ENCODE measurements at places on chromosomes 5 and 9.
A peak's percentile ranks its signal among the peaks of the same experiment; 100 is the strongest.

- DNase-seq: no peak
Observed at GRCh38 chr5:168642019-168642418, 62.9 kb upstream of the PANK3 start.

- DNase-seq: no peak
Observed at GRCh38 chr5:69335341-69335935, 2.8 kb upstream of the CCDC125 start.

GRCh38 chr5:80346055-80346454, 26.3 kb downstream of the SPZ1 start:
- DNase-seq: peak; percentile 15

DNA sequence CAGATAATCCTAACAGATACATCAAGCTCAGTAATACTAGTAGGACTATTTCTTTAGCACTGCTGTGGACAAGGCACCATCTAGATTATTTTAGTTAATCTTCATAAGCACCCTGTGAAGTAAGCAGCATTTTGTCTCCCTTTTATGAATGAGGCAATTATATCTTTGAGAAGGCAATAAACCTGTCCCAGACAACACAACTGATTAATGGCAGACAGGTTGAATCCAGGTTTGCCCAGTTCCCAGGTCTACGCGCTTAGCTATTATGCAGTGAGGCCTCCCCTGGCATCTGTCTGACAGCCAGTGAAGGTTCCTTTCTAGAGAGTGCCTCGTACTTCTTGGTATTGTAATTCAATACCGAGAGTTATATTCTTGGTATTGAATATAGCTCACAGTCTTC, 9.7 kb upstream of the LVRN start:
- DNase-seq: no peak

- DNase-seq: no peak
Observed at GRCh38 chr5:93583768-93584595, 960 bp downstream of the NR2F1 start.

- DNase-seq: no peak
Observed at GRCh38 chr5:152264645-152265254, 140.3 kb downstream of the NMUR2 start.

- no peak for DNase-seq
Observed at GRCh38 chr9:80177949-80178480, 606.2 kb downstream of the TLE4 start.

DNA sequence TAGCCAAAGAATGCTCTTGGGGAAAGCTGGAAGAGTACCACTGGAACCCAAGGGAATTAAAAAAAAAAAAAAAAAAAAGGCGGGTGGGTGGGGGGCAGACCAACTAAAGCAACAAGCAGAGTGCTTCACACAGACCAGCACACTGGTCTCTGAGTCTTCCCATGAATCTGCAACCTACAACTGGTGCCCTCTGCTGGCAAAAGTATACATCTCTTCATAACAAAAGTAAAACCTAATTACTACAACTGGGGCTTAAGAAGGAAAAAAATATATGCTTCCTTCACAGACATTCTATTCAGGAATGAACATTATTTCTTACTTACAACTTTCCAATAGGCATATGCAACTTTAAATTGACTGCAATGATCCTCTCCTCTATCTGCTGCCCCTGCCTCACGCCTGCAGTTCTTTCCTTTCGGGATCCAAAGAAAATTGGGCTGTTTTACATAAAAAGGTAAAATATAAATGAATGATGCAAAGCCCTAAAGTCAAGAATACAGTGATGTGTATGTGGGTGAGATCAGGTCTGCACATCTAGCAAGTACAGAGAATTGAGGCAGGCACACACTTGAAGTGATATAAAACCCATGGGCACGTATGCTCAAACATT, 7.2 kb upstream of the KLHL3 start:
- DNase-seq: peak; percentile 19

DNA sequence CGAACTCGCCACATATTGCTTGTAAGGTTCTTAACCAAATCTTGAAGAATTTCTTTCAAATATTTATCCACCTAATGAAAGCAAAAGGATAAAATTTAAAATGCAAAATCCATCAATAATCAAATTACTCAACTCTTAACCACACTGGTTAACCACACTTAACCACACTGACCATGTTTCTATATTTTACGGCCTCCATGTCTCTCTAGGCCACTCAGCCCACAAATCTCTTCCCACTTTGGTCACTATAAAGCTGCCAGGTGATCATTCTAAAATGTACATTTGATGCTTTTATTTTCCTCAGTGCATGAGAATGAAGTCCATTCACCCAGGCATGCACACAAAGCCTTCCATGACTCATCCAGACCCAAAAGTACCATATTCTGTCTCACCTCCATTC, 56.4 kb upstream of the OR2K2 start:
- DNase-seq: no peak

GRCh38 chr9:98998441-98999151, 54.9 kb downstream of the COL15A1 start:
- DNase-seq: peak; percentile 96

GRCh38 chr5:124755565-124755964, 9.1 kb upstream of the ZNF608 start:
- DNase-seq: no peak

DNA sequence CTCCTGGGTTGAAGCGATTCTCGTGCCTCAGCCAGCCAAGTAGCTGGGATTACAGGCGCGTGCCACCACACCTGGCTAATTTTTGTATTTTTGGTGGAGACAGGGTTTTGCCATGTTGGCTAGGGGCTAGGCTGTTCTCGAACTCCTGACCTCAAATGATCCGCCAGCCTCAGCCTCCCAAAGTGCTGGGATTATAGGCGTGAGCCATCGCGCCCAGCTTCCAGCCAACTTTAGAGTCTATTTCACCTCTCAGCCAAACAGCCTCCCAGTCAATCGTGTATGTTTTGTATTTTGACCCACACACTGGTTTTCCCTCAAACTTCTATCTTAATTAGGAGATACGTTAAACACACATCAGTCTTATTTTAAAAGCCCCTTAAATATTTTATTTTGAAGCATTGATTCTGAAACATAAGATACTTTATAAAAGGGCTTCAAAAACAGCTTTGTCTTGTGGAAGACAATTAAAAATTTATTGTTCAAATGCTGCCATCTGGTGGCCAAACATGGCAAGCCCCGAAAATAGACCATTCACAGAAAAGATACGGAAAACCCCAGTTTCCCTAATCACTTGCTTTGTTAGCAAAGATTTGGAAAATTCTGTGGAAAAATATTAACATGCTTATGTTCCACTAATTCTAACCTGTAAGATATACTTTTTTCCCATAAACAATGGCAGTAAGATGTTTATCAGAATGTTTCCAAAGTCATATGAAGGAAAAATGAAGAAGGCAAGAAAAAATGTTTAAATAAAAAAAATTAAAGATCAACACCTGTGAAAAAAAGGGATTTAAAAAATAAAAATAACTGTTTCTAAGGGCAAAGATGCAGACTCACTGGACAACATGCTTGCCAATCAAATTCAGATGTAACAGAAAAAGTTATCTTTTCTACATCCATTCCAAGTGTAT, 33.1 kb downstream of the APTX start:
- no peak for DNase-seq

DNA sequence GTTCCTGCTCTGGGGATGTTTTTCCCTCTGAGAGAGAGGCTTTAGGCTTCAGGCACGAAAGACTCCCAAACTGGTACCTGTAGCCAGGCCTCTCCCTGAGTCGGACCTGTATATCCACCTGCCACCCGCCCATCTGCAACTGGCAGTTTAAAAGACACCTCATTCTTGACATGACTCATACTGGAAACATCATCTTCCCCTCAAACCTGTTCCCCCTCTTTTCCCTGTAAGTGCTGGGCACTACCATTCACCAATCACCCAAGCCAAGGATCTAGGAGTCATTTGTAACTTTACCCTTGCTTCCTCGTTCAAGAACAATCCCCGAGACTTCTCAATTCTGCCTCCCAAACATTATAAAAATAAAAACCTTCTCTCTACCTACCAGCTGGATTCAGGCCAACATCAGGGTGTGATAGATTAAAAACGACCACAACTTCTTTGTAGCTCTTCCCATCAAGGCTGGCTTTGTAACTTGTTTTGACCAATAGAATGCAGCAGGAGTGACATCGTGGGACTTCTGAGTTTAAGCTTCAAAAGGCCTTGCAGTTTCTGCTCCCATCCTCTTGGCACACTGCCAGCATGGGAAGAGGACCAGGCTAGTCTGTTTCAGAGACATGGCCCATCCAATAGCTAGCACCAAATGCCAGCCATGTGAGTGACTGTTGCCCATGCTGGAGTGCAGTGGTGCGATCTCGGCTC, 1.8 kb upstream of the WDR31 start:
- no peak for DNase-seq

- DNase-seq: no peak
Observed at GRCh38 chr5:16538006-16538405, 72.4 kb upstream of the ZNF622 start.

Measured in H54 (cell line).